Urothelium cell line (cell line): ENCODE measurements at places on chromosomes 2 and 18.

DNA sequence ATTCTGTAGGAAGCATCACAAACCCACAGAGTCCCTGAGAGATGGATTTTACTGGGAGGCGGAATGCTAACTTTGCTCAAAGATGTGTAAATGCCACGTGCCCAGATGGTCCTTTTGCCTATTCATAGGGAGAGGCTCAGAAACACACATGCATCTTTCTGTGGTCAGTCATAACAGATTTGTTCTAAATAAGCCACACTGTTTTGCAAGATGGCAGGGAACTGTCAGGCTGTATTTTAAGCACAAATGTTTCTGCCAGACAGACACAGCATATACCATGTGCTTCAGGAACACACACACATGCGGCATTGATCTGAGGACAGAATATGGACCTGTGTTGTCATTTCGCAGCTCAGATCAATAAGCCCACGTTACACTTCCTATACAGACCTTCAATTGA, 312.0 kb downstream of the GPD2 start:
- DNase-seq = no peak

GRCh38 chr2:67631483-67631882, 234.3 kb downstream of the ETAA1 start:
- no peak for DNase-seq

GRCh38 chr2:216634370-216635148, 1.3 kb downstream of the IGFBP2 start:
- DNase-seq = no peak

DNA sequence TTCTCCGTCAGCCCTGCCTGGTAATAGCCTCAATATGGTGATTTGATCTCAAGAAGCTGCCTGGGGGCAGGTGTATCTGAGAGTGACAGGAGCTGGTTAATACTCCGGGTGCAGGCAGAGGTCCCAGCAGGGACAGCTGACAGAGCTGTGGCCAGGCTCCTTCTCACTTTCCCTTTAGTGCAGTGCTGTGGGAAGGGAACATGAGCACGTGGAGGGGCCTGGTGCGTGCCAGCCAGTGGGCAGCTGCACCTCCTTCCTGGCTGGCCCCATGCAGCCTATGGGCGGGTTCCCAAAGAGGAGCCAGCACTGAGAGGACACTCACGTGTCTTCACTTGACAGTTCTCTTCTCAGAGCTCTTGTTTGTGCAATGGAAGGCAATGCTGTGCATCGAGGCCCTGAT, 9.1 kb downstream of the CNNM4 start:
- no peak for DNase-seq

GRCh38 chr2:238320648-238321281, 447 bp downstream of the TRAF3IP1 start:
- DNase-seq = peak; percentile 17

- no peak for DNase-seq
Measured at GRCh38 chr18:57798713-57799373, 4.3 kb downstream of the ATP8B1 start.

DNA sequence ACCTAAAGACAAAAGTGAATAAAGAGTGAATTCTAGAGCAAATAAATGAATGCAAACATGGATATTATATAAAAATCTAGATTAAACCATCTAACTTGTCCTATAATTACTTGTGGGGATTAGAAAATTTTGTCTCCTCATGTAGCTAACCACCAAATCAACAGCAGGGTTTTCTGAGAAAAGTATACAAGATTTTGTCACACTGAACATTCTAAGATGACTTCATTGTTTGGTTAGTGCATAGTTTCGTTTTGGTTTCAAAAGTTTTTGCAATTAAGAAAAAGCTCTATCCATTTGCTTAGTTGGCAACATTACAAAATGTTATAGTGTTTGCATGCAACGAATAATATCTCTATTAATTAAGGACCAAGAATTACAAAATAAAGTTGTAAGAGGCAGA, 125.0 kb downstream of the LRP2 start:
- no peak for DNase-seq

GRCh38 chr2:105239924-105240323, 1.6 kb upstream of the GPR45 start:
- DNase-seq = peak; percentile 90

DNA sequence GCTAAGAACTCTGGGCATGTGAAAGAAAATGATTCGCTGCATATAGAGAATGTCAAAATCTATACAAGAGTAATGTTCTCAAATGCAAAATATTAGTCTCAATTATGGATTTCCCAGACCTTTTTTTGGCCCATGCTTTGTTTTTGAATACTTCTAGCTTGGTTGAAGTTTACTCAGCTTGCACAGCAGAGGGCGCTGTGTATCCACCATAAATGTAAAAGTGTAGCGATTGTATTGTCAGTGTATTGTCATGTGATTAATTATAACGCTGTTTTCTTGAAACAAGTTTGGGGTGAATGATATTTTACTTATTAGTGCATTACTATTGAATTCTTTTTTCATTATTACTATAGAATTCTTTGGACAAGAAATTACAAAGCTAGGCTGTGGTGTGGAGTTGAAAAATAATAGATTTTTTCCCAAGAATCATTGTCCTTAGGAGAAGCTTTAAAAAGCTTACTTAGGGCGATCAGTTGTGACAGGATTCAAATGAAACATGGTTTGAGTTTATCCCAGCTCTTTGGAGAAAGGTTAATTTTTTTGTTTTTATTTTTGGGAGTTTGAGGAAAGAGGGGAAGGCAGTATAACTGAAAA, 98.3 kb downstream of the PIK3C3 start:
- DNase-seq = peak; percentile 23

DNA sequence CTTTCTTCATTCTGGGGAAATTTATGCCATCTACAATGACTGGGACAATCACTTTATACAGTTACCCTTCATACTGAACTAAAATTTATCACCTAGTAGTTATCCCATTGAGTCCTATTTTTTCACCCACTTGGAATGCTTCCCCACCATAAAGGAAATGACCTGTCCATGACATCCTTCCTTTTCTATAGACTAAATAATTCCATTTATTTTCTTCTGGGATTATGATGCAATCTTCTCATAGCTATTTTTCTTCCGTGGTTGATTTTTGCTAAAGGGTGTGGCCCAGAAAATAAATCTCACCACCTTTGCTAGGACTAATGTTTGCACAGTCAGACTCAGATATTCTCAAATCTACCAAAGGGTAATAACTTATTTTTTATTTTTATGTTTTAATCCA, 186.1 kb upstream of the NRXN1 start:
- no peak for DNase-seq

GRCh38 chr2:241235859-241236593, 47.5 kb downstream of the ANO7 start:
- DNase-seq = no peak

DNA sequence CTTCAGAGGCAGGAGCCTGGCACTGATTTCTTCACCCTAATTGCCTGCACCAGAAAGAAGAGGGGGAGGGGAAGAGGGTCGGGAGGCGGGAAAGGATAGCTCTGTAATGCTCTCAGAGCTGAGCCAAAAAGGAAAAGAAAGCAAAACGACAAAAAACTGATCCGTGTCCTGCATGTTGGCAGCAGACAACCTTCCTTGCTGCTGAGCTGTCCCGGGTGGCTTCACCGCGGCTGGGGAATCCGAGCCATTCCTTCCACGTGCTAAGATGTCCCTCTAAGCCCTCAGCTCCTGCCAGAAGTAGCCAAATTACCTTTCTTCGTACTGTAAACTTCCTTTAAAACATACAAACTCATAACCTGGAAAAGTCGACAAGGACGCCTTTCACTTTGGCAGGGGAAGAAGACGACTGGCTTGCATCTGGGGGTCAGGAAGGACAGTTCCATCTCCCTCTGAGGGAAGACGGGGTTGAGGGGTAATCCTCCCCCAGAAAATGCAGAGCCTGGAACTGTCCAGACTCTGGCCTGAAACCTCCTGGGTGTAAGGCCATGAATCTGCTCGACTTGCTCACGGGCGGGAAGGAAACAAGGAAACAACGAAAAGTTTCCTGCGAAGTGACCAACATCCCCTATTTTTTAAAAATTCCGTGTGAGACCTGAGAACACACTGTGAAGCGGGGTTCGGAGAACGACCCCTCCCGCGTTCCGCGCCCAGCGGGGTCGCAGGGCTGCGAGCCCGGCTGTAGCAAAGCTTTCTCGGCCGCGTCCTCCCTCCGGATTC, 7.7 kb downstream of the OTX1 start:
- no peak for DNase-seq

GRCh38 chr2:128444816-128445522, 126.3 kb upstream of the HS6ST1 start:
- no peak for DNase-seq

- no peak for DNase-seq
Measured at GRCh38 chr2:224570328-224570993, 14.7 kb downstream of the CUL3 start.

DNA sequence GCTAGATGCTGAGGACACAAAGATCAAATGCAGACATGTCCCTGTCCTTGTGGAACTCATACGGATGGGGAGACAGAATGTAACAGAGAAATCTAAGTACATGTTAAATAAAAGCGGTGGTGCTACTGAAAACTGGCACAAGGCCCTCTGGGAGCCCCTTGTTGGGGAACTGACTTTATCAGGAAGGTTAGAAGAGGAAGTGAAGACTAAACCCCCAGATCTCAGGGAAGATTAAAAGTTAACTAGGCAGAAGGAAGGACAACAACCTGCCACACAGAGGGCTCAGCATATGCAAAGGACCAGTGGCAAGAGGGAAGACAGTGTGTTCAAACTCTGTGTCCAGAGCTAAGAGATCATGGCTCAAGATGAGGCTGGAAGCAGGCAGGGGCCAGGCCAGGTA, 4.8 kb downstream of the CACNB4 start:
- DNase-seq = no peak

DNA sequence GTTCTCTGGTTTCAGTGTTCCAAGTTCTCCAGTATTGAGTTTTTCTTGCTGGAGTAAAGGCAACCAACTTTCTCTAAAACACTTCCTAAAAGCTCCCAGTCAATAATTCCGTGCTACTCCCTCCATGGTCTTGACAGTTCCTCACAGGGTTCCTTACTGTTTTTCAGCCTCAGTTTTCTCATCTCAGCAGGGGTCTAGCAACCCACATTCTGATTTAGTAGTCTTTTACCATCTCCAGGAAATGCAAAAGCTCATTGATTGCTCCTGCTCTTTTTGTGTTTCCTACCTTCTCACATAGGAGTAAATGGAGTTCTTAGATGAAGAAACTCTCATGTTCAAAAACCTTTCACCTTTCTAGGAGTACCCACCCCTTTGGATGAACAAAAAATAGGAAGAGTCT, 978.8 kb upstream of the POU3F3 start:
- DNase-seq = no peak

DNA sequence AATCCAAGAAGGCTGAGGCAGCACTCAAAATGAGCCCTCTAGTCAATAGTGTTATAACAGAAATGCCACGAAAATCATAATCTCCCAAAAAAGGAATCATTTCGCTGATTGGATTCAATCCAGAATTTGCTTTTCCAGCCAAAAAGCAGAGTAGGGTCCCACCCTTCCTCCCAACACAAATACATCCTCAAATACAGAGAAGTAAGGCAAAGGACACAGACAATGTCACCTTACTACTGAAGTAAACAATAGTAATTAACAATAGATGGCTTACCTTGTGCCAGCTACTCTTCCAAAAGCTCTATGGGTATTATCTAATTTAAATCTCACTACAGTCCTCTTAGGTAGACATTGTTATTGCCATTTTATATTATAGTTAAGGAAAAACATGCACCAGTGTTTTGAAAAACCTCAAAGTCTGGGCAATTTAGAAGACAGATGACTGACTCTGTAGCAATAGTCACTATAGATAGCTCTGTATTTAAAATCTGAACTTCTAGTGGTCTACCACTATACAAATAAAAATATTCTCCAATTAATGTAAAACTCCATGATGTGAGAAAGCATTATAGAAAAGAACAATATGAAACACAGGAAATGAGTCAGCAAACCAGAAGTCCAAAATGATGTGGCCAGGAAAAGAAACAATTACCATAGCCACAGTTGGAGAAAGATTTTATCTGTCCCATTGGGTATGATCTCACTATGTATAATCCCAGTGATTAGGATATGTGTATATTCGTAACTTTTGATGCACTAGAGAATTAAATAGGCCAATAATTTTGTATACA, 305.0 kb upstream of the ERBB4 start:
- no peak for DNase-seq

DNA sequence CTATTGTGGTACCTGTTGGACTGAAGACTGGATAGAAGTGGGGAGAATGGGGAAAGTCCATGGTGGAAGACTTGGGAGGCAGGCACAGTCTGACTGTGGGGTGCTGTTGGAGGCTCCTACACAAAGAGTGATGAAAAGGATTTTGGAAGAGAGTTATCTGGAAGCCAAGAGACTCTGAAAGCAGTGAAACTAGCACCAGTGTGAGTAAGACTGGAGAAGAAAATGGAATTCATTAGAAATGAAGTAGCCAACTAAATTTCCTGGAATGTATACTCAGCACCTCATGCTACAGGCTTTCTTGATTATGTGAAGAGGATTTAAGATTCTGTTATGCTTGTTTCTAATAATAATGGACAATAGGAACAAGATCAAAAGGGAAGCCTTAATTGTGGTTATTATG, 27.7 kb downstream of the ELP2 start:
- no peak for DNase-seq

- DNase-seq = no peak
Measured at GRCh38 chr2:241772063-241772499, 4.5 kb upstream of the GAL3ST2 start.

- no peak for DNase-seq
Measured at GRCh38 chr2:191115391-191115790, 35.4 kb downstream of the STAT4 start.

DNA sequence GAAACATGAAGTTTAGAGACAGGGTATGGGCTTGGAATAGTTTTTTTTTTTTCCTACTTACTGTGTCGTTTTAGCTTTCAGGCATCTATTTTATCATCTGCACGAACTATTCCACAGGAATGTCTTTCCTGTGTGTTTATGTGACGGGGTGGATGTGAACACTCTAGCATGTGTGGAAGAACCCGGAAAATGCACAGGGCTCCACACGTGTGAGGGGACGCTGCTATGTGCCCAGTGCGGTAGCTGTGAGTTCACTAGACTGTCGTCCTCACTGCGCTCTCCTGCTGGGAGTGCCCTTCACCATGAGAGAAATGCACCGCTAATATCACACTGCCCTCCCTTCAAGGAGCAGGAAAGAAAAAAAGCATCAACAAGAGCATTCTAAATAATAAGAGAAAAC, 250.8 kb upstream of the PXDN start:
- no peak for DNase-seq

GRCh38 chr2:235533198-235533597, 39.4 kb downstream of the AGAP1 start:
- DNase-seq = no peak

DNA sequence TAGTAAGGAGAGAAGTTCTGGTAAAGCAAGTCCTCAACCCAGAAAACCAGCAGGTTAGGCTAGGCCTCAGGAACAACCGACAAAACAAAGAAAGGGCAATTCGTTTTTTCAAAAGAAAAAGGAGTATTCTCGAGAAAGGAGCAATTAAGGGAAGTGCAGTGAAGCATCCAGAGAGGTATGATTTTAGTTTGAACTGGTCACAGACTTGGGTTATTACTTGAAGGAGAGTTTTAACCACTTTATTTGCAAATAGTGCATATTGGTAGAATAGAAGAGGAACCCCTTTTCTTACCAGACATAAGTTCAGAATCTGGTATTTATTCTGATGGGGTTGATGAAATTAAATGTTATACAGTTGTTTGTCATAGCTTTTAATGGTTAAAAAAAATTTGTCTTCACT, 110.0 kb upstream of the GCFC2 start:
- no peak for DNase-seq

- DNase-seq = no peak
Measured at GRCh38 chr2:205237524-205237923, 444.8 kb upstream of the NRP2 start.

GRCh38 chr2:34738691-34739090, 1139.6 kb upstream of the FAM98A start:
- DNase-seq = no peak
